ENCODE measurements at places on chromosomes 1 and 21. TPM values are rescaled to one million over a fixed set of nuclear protein-coding genes. Genes with fewer than 3 reads are reported as not detected.

SAMD13 gene
- total RNA-seq, result 0.75 TPM

CYP4A22 gene
- total RNA-seq, result not detected

SLC2A5 gene
- 0.55 TPM for total RNA-seq

RIMS3 gene
- 2.0 TPM for total RNA-seq

LRRC8D gene
- 38.7 TPM for total RNA-seq

FCGR3A gene
- 0.74 TPM for total RNA-seq

RHD gene
- not detected for total RNA-seq

LCE1B gene
- not detected for total RNA-seq

KCNK2 gene
- not detected for total RNA-seq

LDLRAD1 gene
- not detected for total RNA-seq

FALEC gene
- 1.9 TPM for total RNA-seq

DNA sequence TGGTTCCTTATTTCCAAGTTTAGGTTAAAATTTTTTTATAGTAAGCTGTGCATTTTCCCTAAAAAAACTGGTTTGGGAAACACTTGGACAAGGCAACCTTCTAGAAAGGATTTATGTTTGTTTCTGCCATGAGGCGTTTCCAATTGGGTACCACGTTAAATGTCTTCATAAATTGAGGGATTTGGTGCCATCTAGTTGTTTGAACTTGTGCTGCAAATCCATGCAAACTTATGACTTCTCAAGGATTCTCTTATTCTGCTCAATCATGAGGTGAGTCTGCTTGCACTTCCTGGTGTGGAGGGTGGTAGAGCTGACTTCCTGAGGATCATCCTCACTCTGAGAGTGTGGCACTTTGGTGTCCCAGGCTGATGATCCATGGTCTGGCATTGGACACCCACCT, 123.3 kb downstream of the PCNX2 start:
- H3K4me1 ChIP-seq, result no peaks in the 10 kb centered on the region
- H3K4me3 ChIP-seq, result no peak overlapping the region
- no peak overlapping the region for H3K27ac ChIP-seq
- peaks cover 63% of the 10 kb centered on the region for H3K36me3 ChIP-seq
- DNase-seq, result no peak
- H3K27me3 ChIP-seq, result no peaks in the 10 kb centered on the region

GRCh38 chr1:84888753-84889152, 4.3 kb downstream of the LPAR3 start:
- H3K4me1 ChIP-seq, result peaks cover 13% of the 10 kb centered on the region
- no peak for DNase-seq
- no peaks in the 10 kb centered on the region for H3K36me3 ChIP-seq
- H3K4me3 ChIP-seq, result no peak overlapping the region
- peaks cover 13% of the 10 kb centered on the region for H3K27me3 ChIP-seq
- peak overlapping the region; percentile 51 for H3K27ac ChIP-seq

DNA sequence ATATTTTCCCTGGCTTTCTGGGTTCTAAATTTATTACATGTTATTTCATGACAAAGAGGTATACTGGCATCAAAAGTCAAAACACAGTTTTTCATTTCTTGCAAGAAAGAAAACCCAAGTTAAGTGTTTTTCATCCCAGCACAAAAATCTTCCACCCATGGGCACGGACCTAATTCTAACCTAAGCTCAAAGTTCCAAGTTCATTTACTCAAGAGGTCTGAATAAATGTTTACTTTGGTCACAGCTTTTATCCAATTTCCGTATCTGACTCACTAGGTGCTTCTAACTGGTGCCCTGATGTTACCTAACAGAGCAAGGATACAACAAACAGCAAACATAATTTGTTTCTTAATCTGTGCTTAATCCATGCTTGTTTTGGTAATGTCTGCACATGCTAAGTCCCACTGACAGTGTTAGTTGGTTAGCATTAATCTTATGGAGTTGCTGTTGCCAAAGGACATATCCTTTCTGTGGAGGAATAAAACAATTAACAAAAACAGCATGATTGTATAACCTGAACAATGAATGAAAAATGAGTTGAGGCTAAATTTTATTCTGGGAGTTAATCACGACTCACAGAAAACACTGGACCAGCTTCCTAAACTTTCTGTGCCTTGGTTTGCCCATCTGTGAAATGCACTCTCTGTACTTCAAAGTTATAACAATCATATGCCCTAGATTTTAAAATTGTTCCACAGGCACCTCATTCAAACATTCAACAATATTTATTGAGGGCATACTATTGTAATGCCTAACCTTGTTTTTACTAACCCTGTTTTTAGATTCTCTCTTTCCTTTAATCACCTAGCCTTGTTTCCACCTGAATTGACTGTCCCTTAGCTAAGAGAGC, 4.2 kb upstream of the CHD1L start:
- H3K27ac ChIP-seq, result no peak overlapping the region
- peaks cover 6% of the 10 kb centered on the region for H3K27me3 ChIP-seq
- DNase-seq, result no peak
- H3K4me1 ChIP-seq, result no peaks in the 10 kb centered on the region
- no peak overlapping the region for H3K4me3 ChIP-seq

DNA sequence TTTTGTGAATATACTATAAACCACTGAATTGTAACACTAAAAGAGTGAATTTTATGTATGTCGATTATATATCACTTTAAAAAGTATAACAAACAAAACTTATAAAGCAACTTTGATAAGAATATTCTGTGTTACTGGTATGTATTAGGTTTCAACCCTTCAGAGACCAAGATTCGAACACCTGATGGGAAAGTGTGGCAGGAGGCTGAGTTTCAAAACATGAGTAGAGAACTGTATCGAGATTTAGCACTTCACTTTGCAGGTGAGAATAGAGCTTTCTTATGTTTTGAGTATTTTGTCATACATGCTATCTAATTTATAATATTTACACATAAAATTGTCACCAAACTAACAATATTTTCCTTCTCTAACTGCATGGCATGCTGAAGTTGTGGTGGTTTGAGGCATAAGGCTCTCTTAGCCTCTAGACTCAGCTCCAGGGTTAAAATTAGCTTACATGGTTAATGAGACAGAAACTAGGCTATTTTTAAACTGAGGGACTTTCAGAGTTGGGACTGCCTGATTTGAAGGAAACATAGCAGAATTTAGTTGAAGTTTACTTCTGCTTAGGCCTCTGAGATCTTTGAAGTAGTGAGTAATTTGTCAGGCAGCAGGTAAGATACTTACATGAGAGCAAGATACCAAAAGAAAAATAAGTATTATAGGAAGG, 48.6 kb downstream of the CEP350 start:
- peaks cover 25% of the 10 kb centered on the region for H3K36me3 ChIP-seq
- no peak for DNase-seq
- H3K27ac ChIP-seq, result no peak overlapping the region

DNA sequence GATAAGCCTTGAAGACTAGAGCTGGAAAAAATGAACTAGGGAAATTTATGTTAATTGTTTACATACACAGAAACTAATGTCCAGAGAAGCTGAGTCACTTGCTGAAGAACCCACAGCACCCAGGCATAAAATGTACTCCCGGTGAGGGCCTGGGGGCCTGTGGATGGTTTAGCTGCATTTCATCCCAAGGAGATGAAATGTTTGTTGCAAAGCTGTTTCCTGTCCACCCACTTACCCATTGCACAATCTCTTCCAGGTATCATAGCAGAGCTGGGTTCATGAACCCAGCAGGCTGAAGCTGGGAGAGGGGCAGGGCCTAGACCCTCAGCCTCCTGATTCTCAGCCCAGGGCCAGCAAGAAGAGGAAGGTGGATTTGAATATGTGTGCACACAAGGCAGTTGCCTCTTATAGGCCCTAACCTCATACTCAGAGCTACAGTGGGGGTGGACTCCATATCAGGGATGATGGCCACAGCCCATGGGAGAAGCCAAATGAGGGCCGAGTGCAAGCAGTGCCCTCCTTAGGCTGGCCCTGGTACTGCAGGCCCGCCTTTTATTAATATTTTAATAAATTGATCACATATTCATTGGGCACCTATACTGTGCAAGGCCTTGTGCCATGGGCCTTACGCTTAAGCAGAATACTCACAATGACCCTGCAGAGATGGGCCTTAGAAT, 110.8 kb downstream of the LACTBL1 start:
- H3K36me3 ChIP-seq, result no peaks in the 10 kb centered on the region
- no peak for DNase-seq
- H3K4me1 ChIP-seq, result no peaks in the 10 kb centered on the region
- no peak overlapping the region for H3K27ac ChIP-seq
- no peak overlapping the region for H3K4me3 ChIP-seq
- H3K27me3 ChIP-seq, result no peaks in the 10 kb centered on the region

- peak overlapping the region; percentile 19 for H3K27ac ChIP-seq
- H3K36me3 ChIP-seq, result no peaks in the 10 kb centered on the region
- H3K27me3 ChIP-seq, result no peaks in the 10 kb centered on the region
- H3K4me1 ChIP-seq, result peaks cover 42% of the 10 kb centered on the region
- DNase-seq, result no peak
Observed at GRCh38 chr21:33208534-33208933, 21.2 kb upstream of the IFNAR2 start.

GRCh38 chr1:17061486-17061885, 7.7 kb upstream of the SDHB start:
- H3K4me3 ChIP-seq, result no peak overlapping the region
- DNase-seq, result no peak
- H3K36me3 ChIP-seq, result peaks cover 2% of the 10 kb centered on the region
- no peak overlapping the region for H3K27ac ChIP-seq
- H3K27me3 ChIP-seq, result peaks cover 4% of the 10 kb centered on the region
- H3K4me1 ChIP-seq, result no peaks in the 10 kb centered on the region

GRCh38 chr1:35929730-35930592, 944 bp upstream of the AGO3 start:
- H3K27me3 ChIP-seq, result no peaks in the 10 kb centered on the region
- peak overlapping the region; percentile 98 for H3K27ac ChIP-seq
- H3K36me3 ChIP-seq, result no peaks in the 10 kb centered on the region
- peak overlapping the region; percentile 93 for H3K4me3 ChIP-seq
- H3K4me1 ChIP-seq, result peaks cover 6% of the 10 kb centered on the region

- peak; percentile 57 for DNase-seq
- no peaks in the 10 kb centered on the region for H3K4me1 ChIP-seq
- no peak overlapping the region for H3K27ac ChIP-seq
- H3K27me3 ChIP-seq, result peaks cover 52% of the 10 kb centered on the region
Observed at GRCh38 chr1:160078512-160079195, 2.7 kb upstream of the KCNJ9 start.

- no peaks in the 10 kb centered on the region for H3K27me3 ChIP-seq
- H3K27ac ChIP-seq, result no peak overlapping the region
- H3K4me3 ChIP-seq, result no peak overlapping the region
- no peaks in the 10 kb centered on the region for H3K4me1 ChIP-seq
Observed at GRCh38 chr21:46111857-46112724, 14.2 kb downstream of the COL6A2 start.

DNA sequence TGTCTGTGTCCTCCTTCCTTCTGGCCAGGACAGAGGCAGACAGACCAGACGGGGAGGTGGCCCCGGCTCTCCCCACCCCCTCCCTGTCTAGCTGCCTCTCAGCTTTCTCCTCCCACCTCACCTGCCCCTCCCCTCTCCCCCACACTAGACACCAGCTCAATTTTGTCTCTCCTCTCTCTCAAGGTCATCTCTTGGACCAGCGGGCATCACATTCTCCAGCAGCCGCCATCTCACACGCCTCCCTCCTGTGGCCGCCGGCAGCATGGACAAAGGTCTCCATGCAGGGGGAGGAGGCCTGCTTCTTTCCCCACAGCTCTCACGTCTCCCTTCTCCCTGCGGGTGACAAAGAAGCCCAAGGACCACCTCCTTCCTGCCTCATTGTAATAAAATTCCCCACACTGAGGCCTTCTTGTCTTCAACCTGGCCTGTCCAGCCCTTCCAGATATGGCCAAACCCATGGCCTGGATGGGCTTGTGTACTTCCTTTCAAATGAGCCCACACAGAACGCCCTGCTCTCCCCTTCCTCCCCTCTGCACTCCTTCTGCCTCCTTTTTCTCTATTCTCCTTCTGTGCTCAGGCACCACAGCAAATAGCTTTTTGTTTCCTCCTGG, 14.6 kb downstream of the OPTC start:
- H3K27ac ChIP-seq, result peak overlapping the region; percentile 78
- DNase-seq, result no peak
- no peak overlapping the region for H3K4me3 ChIP-seq
- H3K27me3 ChIP-seq, result no peaks in the 10 kb centered on the region
- peaks cover 17% of the 10 kb centered on the region for H3K4me1 ChIP-seq
- no peaks in the 10 kb centered on the region for H3K36me3 ChIP-seq

- H3K27me3 ChIP-seq, result peaks cover 3% of the 10 kb centered on the region
- no peak overlapping the region for H3K4me3 ChIP-seq
- no peak for DNase-seq
- H3K4me1 ChIP-seq, result no peaks in the 10 kb centered on the region
- no peaks in the 10 kb centered on the region for H3K36me3 ChIP-seq
- H3K27ac ChIP-seq, result no peak overlapping the region
Observed at GRCh38 chr1:43252225-43252624, 17.6 kb upstream of the TMEM125 start.

GRCh38 chr1:168636642-168637111, 60.3 kb downstream of the XCL1 start:
- H3K27me3 ChIP-seq, result peaks cover 3% of the 10 kb centered on the region
- no peak for DNase-seq
- no peaks in the 10 kb centered on the region for H3K4me1 ChIP-seq
- H3K4me3 ChIP-seq, result no peak overlapping the region
- H3K36me3 ChIP-seq, result no peaks in the 10 kb centered on the region

- DNase-seq, result no peak
- no peaks in the 10 kb centered on the region for H3K4me1 ChIP-seq
- no peak overlapping the region for H3K4me3 ChIP-seq
Observed at GRCh38 chr1:16617778-16618580, 4.6 kb upstream of the NBPF1 start.

GRCh38 chr21:45327441-45328197, 39.9 kb upstream of the POFUT2 start:
- no peaks in the 10 kb centered on the region for H3K27me3 ChIP-seq
- no peak for DNase-seq
- no peak overlapping the region for H3K27ac ChIP-seq
- H3K36me3 ChIP-seq, result no peaks in the 10 kb centered on the region
- H3K4me3 ChIP-seq, result no peak overlapping the region
- peaks cover 2% of the 10 kb centered on the region for H3K4me1 ChIP-seq

GRCh38 chr1:183632964-183633363, 2.6 kb downstream of the ARPC5 start:
- H3K27me3 ChIP-seq, result no peaks in the 10 kb centered on the region
- peak overlapping the region; percentile 62 for H3K27ac ChIP-seq
- DNase-seq, result no peak
- peaks cover 42% of the 10 kb centered on the region for H3K36me3 ChIP-seq
- H3K4me1 ChIP-seq, result peaks cover 78% of the 10 kb centered on the region

DNA sequence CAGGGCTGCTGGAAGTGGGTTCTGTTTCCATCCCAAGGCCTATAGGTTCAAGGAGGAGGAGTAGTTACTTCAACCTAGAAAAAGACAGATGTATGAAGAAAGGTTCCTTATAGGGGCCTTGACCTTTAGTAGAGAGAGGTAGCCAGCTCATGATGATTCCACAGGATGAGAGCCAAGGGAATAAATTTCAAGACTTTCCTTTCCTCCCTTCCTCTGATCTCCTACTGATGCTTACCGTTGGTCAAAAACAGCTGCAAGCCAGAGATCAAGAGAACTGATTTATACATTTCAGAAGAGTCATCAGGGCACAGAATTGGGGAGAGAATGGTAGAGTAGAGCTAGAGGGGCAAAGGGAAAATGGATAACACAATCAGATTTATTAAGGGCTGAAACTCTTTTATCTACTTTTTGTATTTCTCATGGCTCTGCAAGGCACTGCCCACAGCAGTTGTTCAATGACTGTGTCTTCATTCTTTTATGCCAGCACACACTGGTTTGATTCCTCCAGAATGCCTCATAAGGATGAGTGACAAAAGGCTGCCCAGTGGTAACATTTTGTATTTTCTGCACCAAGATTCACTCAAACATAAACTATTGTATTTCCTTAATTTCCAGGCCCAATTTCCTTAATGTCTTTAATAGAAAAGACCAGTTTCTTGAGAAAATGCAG, 37.4 kb downstream of the AK5 start:
- no peaks in the 10 kb centered on the region for H3K27me3 ChIP-seq
- H3K4me1 ChIP-seq, result peaks cover 13% of the 10 kb centered on the region
- H3K4me3 ChIP-seq, result no peak overlapping the region
- peaks cover 32% of the 10 kb centered on the region for H3K36me3 ChIP-seq
- DNase-seq, result no peak
